ENCODE measurements at places on chromosomes 7 and 10.

DNA sequence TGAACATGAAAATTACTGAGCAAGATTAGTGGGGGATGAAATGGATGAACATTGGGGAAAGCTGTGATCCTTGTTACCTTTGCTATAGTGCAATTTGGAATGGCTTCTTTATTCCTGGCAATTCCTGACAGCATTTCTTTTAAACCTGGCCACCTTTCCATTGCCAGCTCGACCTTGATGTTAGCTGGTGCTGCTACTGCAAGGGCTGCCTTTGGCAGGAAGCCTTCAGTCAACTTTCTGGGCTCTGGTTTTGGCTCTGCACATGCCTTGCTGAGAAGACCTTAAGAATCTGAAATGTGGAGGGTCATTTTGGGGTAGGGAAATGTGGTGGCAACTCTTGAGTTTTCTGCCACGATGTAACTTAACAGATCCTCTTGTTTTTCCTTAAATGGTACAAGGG is 64.7 kb downstream of the KAT6B start:
- DNase-seq = no peak

DNA sequence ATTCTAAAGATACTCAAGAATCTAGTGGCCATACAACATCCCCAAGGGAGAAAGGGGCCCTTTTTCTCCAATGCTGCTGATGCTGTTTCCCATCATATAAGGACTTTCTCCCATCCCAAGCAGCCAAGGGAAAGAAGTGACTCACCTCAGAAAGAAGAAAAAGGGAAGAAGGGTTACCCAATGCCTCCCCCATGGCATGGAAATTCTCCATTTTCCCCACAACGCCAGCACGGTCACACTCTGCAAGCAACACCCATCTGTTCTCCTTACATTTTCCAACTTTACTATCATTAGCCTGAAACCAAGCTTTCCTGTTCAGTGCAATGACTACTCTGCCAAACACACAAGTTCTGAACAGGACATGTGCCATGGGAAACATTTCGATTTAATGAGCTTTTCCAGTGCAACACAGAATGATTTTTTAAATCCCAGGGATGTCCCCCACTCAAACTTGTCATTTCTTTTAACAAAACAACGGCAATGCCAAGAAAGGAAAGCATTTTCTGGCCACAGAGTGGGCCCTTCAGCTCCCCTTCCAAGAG is 67.9 kb downstream of the PTPRN2 start:
- DNase-seq = no peak

GRCh38 chr10:90589825-90590224 is 268.0 kb downstream of the HTR7 start:
- DNase-seq = no peak

DNA sequence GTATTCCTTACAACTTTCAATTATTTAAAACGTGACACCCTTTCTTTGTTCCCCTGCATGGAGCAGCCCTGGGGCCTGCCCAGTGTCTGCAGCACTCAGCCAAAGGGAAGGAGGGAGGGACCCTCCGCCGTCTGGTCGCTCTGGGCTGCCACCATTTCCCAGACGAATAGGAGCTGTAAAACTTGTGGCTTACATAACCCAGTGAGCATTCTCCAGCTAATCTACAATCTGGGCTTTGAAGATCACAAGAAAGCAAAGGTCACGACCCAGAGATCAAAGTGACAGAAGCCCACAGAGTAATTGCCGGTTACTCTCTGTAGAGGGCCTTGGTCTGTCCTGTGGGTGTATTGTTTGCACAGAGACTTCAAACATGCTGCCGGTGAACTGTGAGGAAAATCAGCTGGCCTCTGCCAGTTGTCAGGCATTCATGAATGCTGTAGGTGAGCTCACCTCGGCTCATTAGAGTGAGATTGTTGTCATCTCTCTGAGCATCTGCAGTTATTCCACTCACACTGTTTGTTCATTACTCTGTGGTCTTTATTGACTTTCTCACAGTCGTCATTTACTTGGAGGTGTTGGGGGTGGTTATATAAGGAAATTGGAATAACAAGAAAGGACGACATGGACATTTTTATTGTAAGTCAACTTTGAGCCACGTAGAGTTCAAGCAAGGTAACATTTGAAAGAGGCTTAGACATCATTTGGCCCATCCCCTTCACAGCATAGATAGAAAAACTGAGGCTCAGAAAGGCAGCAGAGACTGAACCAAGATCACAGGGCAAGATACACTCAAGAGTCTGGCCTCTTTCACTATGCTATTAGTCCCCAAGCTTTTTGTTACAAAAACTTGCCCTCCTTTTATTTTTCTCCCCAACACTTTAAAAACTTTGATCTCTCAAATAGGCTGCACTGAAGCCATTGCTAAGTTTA is 619.8 kb downstream of the LRMDA start:
- DNase-seq = no peak

DNA sequence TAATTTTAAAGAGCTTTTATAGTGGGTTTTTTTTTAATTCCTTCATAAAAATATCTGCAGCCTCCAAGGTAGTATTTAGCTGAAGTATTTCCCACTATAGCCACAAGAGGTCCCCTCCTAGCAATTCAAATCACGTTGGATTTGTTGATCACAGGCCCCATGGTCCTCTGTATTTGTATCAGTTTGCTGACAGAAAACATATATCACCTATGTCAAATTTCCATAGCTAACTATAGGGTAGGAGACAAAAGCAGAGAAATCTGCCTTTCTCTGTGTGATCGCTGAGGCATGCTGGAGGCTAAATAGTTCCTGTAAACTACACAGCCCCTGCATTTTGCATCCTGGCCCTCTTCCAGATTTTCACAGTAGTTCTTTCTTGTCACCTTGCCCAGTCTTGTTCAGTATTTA is 1.7 kb upstream of the CTNNA3 start:
- DNase-seq = no peak

- no peak for DNase-seq
Measured at GRCh38 chr10:26335574-26336093, 102.5 kb upstream of the APBB1IP start.

DNA sequence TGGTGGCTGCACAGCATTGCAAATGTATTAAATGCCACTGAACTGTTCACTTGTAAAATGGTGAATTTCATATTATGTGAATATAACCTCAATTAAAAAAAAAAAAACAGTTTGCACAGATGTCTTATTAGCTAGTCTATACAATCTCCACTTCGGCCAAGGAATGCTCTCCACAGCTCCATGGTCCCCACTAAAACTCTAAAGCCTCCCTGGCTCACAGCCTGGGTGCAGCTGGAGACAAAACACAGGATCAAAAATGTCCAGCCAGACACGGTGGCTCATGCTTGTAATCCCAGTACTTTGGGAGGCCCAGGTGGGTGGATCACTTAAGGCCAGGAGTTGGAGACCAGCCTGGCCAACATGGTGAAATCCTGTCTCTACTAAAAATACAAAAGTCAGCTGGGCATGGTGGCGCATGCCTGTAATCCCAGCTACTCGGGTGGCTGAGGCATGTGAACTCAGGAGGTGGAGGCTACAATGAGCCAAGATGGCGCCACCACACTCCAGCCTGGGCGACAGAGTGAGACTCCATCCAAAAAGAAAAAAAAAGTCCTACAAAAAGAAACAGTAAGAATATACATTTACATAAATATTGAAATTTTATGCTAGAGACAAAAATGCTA is 66.0 kb downstream of the SRPK2 start:
- no peak for DNase-seq

- no peak for DNase-seq
Measured at GRCh38 chr10:125105155-125105554, 55.2 kb downstream of the CTBP2 start.

DNA sequence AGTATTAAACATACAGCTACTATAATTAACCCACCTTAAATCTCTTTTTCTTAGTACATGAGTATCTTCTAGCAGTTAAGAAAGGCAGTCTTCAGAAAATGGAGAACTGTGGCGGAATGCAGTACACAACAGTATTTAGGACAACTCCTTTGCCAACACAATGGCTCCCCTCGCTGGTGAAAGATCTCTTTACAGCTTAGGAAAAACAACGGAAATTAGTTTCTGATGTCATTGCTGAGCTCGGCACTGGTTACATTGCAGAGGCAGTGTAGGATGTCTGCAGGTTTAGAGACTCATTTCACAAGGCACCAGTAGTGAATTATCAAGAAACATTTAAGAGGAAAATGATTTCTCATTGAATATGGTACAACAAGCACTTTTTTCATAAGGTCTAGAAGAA is 43.4 kb downstream of the GLRX3 start:
- DNase-seq = no peak

DNA sequence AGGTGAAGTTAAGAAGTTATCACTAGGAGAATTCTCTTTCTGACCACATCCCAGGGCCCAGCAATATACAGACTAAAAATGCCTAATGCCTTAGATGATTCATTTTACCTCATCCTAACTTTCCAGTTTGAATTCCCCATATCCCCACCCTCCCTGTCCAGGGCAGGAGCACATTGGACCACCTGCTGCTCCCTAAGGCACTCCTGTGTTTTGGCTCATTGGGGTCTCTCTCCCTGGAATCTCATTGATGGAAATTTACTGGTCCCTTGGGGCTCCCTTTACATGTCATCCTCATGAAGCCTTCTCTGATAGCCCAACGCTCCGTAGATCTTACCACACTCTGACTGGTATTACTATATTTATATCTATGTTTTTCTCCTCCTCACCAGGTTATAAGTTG is 2.7 kb downstream of the IL2RA start:
- DNase-seq = no peak

GRCh38 chr7:50534690-50535290 is 30.4 kb downstream of the DDC start:
- DNase-seq = no peak

DNA sequence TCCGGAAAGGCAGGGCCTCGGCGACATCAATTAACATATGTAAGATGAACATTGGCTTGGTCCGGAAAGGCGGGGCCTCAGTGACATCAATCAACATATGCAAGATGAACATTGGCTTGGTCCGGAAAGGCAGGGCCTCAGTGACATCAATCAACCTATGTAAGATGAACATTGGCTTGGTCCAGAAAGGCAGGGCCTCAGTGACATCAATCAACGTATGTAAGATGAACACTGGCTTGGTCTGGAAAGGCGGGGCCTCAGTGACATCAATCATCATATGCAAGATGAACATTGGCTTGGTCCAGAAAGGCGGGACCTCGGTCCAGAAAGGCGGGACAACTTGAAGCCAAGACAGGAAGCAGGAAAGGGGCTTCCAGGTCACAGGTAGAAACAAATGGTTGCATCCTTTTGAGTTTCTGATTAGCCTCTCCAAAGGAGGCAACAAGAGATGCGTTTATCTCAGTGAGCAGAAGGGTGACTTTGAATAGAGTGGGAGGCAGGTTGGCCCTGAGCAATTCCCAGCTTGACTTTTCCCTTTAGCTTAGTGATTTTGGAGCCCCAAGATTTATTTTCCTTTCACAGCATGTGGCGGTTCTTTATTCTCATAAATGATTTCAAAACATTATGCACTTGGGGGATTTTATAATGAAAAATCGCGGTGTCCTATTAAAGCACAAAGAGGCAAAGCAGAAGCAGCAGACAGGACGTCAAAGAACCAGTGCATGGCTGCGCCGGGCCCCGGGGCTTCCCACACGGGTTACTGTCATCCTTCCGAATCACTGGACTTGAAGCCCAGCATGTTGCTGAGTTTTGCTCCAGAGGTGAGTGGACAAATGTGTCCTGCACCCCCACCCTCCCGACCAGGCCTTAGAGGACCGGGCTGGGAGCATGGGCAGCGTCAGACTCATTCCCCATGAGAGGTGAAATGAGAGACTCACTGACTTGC is 43.1 kb upstream of the EN2 start:
- no peak for DNase-seq

GRCh38 chr10:75657351-75657750 is 225.9 kb downstream of the LRMDA start:
- DNase-seq = no peak

- DNase-seq = no peak
Measured at GRCh38 chr10:63646491-63646890, 125.3 kb downstream of the REEP3 start.

DNA sequence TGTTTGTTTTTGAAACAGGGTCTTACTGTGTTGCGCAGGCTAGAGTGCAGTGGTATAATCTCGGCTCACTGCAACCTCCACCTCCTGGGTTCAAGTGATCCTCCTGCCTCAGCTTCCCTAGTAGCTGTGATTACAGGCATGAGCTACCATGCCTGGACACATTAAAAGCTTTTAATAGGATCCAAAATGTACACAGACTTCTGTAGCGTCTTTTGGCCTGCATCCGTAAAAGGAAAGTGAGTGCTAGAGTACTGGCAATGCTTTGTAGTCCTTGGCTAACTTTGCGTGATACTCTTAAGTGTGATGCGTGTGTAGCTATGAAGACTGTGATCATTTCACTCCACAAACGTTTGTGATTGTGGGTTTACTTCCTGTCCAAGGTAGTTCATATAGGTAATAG is 13.3 kb downstream of the ZRANB1 start:
- no peak for DNase-seq

DNA sequence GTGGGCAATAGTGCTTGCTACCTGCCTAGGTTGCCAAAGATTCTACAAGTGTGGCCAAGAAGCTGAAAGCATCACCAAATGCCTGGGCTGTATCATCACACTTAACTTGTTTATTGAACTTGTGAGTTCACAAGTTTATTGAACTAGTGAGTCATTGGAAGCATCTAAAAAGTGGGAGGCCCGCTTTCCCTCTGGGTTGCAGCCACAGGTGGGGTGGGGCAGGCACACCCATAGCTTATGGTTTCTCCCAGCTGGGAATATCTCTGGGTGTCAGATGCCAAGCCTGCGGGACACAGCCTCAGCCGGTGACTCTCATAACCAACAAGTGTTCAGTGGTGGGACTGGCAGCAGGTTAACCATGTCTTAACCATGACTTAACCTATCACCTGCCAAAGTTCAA is 145.9 kb upstream of the FAM13C start:
- DNase-seq = no peak

DNA sequence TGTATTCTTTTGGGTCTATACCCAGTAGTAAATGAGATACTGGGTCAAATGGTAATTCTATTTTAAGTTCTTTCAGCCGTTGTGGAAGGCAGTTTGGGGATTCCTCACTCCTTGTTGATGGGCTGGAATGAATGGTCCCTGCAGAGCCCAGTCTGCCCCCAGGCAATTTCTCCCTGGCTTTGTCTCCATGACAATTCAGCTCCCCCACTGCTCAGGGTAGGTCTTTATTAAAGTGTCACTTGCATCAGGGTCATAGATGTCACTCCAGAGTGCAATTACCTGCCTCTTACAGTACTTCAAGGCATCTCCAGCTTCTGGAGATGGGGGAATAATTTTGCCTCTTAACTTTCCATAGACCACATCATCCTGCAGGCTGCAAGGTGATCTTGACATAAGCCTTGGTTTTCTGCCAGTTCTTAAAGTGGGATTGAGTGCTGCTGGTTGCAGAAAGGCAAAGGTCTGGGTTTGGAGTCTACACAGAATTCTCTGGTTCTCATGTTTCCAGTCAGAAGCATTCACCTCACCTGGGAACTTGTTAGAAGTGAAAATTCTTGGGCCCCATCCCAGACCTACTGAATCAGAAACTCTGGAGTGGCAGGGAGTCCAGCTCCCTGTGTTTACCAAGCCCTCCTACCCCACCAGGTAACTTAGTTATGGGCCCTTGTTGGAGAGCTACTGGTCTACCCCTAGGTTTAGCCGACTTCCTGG is 442.4 kb downstream of the GALNT17 start:
- DNase-seq = no peak

Data from esophagus squamous epithelium (tissue), 5 donors.